AG10803 (cell line): ENCODE measurements at places on chromosomes 7 and 10.

DNA sequence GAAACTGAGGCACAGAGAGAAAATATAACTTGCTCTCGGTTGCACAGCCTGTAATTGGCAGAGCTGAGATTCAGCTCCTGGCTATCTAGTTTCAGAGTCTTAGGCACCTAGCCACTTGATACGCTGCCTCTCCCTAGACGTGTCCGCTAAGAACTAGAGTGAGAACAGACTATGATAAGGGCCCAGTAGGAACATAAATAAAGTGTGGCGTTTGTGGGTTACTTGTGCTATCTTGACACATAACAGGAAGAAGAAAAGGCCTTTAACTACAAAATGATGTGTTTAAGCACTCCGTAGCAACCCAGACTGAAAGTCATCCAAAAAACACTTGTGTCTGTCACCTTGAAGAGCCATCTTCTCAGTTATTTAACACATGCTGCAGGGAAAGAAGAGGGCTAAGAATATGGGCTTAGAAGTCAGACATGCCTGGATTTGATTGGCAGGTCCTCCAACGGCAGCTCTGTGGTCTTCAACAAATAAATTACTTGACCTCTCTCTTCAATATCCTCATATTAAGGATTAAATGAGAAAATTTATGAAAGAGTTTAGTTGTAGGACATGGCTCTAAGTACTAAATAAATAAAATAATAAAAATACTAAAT is 96.2 kb downstream of the SGMS1 start:
- DNase-seq = no peak

DNA sequence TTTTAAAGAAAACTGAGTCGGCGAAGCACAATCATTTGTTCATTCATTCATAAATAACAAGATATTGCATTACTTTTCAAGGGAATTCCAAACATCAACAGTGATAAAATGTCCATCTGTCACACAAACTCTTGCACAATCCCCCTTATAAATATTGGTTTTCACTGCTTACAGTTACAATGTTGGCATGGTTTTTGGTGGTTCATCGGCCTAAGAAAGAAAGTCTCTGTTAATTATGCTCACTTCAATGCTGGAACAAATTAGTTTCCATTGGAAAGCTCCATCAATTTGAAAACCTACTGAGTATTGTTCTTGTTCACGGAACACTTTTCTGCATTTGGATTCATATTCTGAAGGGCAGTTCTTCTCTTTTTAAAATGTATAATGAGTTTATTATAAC is 188.5 kb downstream of the JAZF1 start:
- peak; percentile 56 for DNase-seq

DNA sequence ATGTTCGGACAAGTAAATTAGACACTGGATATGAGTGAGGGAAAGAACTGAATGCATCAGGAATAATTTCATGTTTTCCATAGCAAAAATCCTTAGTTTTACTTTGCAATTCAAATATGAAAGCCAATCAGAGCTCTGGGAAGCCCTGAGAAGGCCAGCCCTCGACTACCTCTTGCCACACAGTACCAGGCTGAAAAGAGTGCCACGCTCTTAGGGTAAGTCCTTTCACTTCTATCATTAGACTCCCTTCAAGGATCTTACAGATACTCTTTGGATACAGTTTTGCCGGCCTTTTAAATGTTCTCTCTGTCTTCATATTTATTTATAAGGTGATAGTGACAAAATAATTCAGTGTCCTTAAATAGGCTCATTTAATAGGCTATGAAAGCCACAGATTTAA is 1.9 kb downstream of the COBL start:
- no peak for DNase-seq

DNA sequence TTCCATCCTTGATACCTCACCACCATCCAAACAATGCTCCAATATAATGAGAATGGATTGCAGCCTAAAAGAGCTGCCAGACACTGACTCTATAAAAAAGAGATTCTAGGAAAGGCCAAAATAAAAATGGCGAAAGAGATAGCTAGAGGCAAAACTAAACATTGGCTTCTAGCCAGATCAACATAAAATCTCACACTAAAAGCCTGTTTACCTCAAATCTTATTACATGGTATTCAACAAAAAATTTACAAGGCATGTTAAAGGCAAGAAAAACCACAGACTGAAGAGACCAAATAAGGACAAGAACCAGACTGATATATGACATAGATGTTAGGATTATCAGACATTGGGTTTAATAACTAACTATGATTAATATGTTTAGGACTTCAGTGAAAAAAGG is 1127.0 kb downstream of the DNAJB9 start:
- DNase-seq = no peak

DNA sequence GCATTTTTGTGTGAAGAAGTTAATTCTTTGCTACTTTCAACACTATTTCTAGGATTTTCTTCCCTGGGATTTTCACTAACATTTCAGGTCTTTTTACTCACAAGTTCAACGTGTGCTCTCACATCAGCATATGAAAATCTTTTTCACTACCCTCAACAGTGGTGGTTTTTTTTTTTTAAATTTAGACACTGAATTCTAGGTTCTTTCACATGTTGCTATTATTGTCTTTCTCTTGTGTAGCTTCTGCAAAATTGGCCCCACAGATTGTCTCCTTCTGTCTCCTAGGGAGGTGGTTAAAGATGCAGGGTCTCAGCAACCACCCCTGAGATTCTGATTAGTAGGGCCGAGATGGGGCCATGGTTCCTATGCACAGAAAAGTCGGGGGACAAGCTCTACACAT is 165.0 kb upstream of the GPR26 start:
- no peak for DNase-seq
